ENCODE measurements at places on chromosomes 3 and 15. TPM values are rescaled to one million over a fixed set of nuclear protein-coding genes. Genes with fewer than 3 reads are reported as not detected.
A peak's percentile ranks its signal among the peaks of the same experiment; 100 is the strongest.

DNA sequence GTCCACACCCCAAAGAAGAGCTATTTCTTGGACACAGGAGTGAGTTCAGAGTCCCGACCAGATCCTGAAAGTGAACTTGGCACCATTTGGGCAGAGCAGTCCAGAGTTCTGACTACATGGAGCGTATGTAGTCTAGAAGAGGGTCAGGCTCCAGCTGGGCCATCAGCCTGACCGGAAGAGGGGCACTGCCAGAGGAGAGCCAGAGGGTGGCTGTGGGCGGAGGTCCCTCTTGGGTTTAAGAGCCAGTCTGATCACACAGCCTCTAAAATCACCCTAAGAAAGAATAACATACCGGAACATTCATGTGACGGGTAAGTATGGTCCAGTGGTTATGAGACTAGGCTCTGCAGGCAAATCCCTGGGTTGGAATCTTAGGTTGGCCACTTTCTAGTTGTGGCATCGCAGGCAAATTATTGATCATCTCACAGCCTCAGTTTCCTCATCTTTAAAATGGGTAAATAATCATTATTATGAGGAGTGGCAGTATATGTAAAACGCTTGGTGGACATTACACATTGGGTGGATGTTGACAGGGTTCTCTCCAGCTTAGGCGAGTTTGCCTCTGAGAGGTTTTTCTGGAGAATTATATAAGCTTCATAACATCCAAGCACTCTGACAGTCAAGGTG lies 2.1 kb upstream of the RAP2B start:
- peaks cover 13% of the 10 kb centered on the region for H3K36me3 ChIP-seq
- peak overlapping the region; percentile 87 for H3K27ac ChIP-seq
- H3K27me3 ChIP-seq = no peaks in the 10 kb centered on the region

GRCh38 chr15:89018207-89018606 lies 70.0 kb upstream of the ABHD2 start:
- H3K4me3 ChIP-seq = no peak overlapping the region
- H3K27ac ChIP-seq = peak overlapping the region; percentile 24
- H3K4me1 ChIP-seq = peaks cover 14% of the 10 kb centered on the region
- peak; percentile 44 for DNase-seq

DNA sequence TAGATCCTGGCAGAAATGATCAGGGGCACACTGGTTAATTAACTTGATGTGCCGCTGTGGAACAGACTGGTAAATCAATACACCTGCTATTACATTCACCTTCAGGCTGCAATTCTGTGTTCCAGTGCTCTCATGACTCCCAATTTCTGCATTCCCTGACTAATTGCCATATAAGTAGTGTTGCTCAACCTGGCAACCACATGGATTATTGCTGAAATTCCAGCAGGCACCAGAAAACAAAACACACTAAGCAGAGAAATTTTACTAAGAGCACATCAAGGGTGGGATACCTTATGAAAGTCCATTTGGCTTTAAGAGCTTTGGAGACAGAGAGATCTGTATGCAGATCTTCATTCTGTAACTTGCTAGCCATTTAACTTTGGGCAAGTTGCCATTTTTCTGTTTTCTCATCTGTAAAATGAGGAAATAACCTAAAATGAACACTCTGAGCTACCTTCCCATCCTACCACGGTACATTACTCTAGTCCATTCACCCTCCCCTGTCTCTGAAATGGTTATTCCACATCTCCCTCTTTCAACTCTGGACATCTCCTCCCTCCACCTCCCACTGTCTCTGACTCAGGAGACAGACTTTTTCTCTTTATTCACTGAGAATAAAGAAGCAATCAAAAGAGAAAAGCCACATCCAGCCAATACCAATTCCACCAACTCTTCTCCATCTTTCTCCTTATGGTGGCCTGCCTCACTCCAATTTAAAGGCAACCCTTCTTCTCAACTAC lies 54.6 kb downstream of the STAC start:
- no peak overlapping the region for H3K27ac ChIP-seq
- DNase-seq = peak; percentile 6
- H3K36me3 ChIP-seq = no peaks in the 10 kb centered on the region
- H3K27me3 ChIP-seq = no peaks in the 10 kb centered on the region

DNA sequence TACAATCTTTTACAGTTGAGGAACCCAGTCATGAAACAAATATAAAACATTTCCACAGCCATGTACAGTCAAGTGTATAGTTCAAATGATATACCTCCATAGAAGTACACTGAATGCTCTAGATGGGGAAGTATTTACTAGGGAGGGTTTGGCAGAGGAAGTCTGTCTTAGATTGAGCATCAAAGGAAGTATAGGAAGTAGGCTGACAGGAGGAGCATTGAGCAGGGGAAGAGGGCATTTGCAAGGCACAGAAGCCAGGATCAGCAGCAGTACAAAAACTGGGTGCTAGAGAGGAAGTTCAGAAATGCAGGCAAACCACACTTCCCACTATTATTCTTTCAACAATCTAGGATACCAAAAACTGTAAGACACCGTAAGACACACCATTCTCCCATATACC lies 122.6 kb downstream of the ANO10 start:
- H3K27me3 ChIP-seq = no peaks in the 10 kb centered on the region
- peaks cover 6% of the 10 kb centered on the region for H3K4me1 ChIP-seq
- peak; percentile 29 for DNase-seq
- no peaks in the 10 kb centered on the region for H3K36me3 ChIP-seq
- H3K27ac ChIP-seq = peak overlapping the region; percentile 60

DNA sequence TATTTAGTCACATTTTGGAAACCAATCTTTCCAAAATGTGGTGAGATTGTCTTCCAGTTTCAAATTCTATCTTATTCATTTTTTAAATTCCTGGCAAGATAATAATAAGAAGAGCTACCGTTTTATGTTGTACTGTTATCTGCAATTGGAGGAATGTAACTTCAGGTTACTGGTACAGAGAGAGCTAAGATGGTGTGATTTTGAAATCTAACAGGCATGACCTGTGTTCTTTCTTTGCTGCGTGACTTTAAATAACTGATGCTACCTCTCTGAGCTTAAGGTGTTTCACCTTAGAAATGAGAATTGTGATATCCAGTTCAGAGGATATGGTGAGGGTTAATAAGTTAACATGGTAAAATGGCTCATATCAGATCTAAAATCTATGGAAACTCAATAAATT lies 21.7 kb downstream of the CADM2 start:
- DNase-seq = no peak
- H3K36me3 ChIP-seq = no peaks in the 10 kb centered on the region
- H3K4me1 ChIP-seq = no peaks in the 10 kb centered on the region

DNA sequence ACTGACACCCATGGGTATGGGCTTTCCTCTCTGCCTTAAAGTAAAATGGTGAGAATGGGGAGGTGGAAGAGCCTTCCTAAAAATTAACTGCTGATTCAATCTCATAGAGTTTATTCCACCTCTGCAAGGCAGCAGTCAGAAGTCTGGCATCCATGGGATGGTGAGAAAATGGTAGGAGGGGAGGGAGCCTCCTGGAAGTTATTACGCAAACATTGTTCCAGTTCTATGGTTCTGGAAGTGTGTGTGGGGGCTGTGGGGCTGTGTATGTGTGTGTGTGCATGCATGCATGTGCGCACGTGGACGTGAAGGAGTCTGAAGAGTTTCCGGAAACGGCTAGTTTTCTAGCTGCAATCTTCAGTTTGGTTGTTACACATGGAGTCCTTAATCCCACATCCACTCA lies 177.6 kb downstream of the KCNAB1 start:
- H3K27me3 ChIP-seq = peaks cover 5% of the 10 kb centered on the region
- no peaks in the 10 kb centered on the region for H3K4me1 ChIP-seq
- H3K27ac ChIP-seq = no peak overlapping the region
- H3K36me3 ChIP-seq = no peaks in the 10 kb centered on the region
- DNase-seq = no peak

DNA sequence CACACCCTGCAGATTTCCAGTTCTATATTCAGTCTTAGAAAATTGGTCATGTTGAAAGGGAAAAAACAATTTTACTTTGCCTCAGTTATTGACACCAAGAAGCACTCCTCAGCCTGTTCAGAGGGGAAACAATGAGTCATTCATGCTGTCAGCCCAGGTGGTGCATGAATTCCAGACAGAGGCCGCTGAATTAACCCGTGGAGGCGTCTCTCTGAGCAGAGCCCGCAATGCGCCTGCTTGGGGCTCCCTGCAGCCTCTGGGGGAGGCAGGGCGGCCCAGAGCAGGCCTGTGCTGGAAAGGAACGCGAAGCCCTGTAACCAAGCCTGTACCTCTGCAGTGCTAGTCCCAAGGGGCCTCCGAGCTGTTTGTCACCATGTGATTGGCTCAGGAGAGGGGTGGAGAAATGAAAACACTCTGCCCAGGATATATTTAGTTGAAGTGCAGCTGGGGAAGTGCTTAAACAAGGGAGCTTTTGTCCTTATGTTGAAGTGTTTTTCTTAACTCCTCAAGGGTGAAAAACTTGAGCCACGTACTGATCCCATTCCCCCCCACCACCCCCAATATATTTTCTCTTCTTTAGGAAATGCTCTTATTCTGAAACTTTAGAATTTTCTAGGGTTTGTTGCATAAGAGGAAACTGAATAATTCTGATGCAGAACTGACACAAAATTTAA lies 68.3 kb upstream of the CHD2 start:
- H3K27me3 ChIP-seq = no peaks in the 10 kb centered on the region
- no peaks in the 10 kb centered on the region for H3K36me3 ChIP-seq
- DNase-seq = peak; percentile 99
- H3K4me1 ChIP-seq = peaks cover 4% of the 10 kb centered on the region
- H3K27ac ChIP-seq = peak overlapping the region; percentile 92
- no peak overlapping the region for H3K4me3 ChIP-seq

DNA sequence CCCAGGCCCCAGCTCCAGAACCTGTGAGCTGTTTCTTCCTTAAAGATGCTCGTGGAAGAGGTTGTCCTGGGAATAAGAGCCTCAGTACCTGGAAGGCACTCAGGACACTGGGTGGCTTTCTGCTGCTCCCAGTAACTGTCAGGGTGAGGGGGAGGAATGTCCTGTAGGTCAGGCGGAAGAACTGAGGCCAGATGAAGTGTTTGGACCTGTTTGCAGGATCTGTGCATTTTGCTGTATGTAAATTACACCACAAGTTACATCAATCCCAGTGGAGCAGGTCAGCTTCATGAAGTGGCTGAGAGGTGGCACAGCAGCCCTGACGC lies 27.1 kb downstream of the HDAC11 start:
- H3K27ac ChIP-seq = no peak overlapping the region
- H3K36me3 ChIP-seq = peaks cover 12% of the 10 kb centered on the region
- H3K27me3 ChIP-seq = no peaks in the 10 kb centered on the region
- H3K4me1 ChIP-seq = peaks cover 7% of the 10 kb centered on the region

DNA sequence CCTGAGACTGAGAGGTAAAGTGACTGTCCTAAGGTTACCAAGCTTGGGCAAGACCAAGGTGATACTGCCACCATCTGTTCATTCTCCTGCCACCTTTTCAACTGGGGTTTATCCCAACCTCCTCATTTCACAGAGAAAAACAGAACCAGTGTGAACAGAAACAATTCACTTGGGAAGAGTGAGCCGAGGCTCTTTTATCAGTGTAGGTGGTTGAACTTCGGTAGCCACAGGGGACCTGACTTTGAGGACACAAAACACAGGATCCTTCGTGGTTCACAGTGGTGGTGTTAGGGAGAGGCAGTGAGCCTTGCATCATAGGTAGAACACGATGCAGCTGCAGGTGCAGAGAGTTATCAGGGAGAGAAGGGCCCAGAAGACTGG lies 72.8 kb upstream of the ICE2 start:
- DNase-seq = no peak
- peaks cover 10% of the 10 kb centered on the region for H3K4me1 ChIP-seq
- H3K27ac ChIP-seq = no peak overlapping the region
- H3K4me3 ChIP-seq = no peak overlapping the region

DNA sequence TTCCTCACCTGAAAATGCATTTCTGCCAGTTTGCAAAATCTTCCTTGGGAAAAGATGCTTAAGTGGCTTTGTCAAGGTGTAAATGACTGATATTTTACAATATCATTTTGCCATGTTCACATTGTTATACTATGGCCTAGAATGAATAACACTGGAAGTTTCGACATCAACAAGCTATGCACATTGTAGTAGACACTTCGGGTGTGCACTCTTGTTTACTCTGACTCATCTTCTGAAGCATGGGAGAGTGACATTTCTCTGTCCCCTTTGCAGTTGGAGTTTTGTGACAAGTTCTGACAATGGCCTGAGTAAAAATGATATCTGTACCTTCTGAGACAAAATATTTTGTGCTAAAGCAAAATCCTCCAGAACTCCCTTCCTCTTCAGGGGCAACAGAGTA lies 567.0 kb upstream of the RGMA start:
- H3K4me1 ChIP-seq = no peaks in the 10 kb centered on the region
- H3K4me3 ChIP-seq = no peak overlapping the region
- no peak for DNase-seq
- no peaks in the 10 kb centered on the region for H3K36me3 ChIP-seq

- DNase-seq = peak; percentile 21
- H3K36me3 ChIP-seq = no peaks in the 10 kb centered on the region
- H3K4me1 ChIP-seq = no peaks in the 10 kb centered on the region
- H3K4me3 ChIP-seq = no peak overlapping the region
- no peaks in the 10 kb centered on the region for H3K27me3 ChIP-seq
- no peak overlapping the region for H3K27ac ChIP-seq
Measured at GRCh38 chr3:181457756-181458155, 254.0 kb upstream of the SOX2 start.

DNA sequence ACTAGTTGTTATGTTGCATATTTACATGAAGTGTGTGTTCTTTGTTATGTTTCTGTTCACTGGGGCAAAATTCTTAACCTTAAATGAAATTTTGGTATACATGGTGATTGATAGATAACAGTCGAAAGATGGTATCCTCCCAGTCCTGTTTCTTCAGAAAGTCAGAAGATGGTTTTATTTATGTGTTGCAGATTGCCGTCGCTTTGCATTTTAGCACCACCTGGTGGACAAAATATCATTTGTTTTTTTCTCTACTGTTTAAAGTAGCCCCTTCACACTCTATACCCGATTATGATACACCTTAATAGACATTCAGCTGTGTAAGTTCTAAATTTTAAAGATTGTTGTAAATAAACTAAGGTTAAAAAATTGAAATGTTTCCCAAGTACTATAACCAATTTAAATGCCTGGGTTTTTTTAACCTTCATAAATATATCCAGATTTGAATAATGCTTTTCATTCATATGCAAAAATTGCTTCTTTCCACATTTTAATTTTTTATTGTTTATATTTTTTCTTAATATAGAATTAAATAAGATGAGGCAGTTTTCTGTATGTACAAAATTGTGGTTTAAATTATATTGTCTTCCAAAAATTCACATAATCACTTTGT lies 152.2 kb downstream of the ALCAM start:
- no peaks in the 10 kb centered on the region for H3K27me3 ChIP-seq
- H3K4me1 ChIP-seq = peaks cover 7% of the 10 kb centered on the region
- peak; percentile 67 for DNase-seq

- H3K27ac ChIP-seq = no peak overlapping the region
- no peaks in the 10 kb centered on the region for H3K4me1 ChIP-seq
- H3K4me3 ChIP-seq = no peak overlapping the region
- H3K36me3 ChIP-seq = no peaks in the 10 kb centered on the region
Measured at GRCh38 chr3:192011137-192011536, 550.2 kb downstream of the PYDC2 start.

GRCh38 chr15:68781766-68782588 lies 38.7 kb downstream of the ANP32A start:
- peak; percentile 50 for DNase-seq
- H3K27ac ChIP-seq = peak overlapping the region; percentile 36
- peaks cover 9% of the 10 kb centered on the region for H3K36me3 ChIP-seq
- no peak overlapping the region for H3K4me3 ChIP-seq
- H3K27me3 ChIP-seq = no peaks in the 10 kb centered on the region
- H3K4me1 ChIP-seq = no peaks in the 10 kb centered on the region

The ITIH3 gene
- 0.54 TPM for total RNA-seq

The ERICH6 gene
- not detected for total RNA-seq

The RFT1 gene
- 21.3 TPM for total RNA-seq

The NMNAT3 gene
- total RNA-seq = 4.1 TPM

The TTC21A gene
- total RNA-seq = 30.4 TPM

The IL17RC gene
- 35.4 TPM for total RNA-seq

The C3orf22 gene
- 0.28 TPM for total RNA-seq

The GOLGA8S gene
- 0.11 TPM for total RNA-seq

The GOLGA6D gene
- not detected for total RNA-seq
